ENCODE measurements at places on chromosomes 3 and 15.

DNA sequence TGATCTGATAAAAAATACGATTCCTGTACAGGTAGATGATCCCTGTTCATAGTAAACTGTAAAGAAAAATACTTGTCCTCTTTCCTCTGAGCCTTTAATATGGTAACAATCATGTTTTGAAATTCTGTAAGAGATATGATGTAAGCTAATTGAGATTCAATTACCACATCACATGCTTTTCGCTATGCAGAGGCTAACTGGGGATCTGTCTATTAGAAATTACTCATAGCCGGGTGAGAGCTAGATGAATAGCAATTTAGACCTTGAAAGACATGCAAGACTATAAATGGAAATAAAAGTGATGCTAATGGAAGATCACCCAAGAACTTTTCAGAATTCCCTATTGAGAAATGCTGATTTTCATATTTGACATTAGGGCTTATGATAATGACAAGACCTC, 579.9 kb upstream of the ZNF717 start:
- no peak for DNase-seq

- DNase-seq, result no peak
Observed at GRCh38 chr15:70976851-70977250, 84.2 kb downstream of the LRRC49 start.

DNA sequence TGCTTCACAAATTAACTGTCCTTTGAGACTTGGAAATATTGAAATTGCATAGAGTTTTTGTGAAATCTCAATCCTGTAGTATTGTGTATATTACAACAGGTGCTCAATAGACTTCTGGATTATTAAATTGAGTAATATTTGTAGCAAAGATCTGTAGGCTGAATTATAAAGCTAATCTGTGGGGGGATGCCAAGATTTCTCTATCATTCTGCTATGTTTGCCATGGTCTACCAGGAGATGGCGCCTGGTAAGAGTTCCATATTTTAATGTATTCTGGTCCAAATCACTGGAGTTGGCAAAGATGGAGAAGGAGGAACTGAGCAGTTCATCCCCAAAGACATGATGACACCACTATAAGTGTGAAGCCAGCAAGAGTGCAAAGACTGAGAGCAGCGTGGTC, 340.9 kb upstream of the TPRG1 start:
- DNase-seq, result no peak

- no peak for DNase-seq
Observed at GRCh38 chr3:101527906-101528305, 14.9 kb upstream of the SENP7 start.

DNA sequence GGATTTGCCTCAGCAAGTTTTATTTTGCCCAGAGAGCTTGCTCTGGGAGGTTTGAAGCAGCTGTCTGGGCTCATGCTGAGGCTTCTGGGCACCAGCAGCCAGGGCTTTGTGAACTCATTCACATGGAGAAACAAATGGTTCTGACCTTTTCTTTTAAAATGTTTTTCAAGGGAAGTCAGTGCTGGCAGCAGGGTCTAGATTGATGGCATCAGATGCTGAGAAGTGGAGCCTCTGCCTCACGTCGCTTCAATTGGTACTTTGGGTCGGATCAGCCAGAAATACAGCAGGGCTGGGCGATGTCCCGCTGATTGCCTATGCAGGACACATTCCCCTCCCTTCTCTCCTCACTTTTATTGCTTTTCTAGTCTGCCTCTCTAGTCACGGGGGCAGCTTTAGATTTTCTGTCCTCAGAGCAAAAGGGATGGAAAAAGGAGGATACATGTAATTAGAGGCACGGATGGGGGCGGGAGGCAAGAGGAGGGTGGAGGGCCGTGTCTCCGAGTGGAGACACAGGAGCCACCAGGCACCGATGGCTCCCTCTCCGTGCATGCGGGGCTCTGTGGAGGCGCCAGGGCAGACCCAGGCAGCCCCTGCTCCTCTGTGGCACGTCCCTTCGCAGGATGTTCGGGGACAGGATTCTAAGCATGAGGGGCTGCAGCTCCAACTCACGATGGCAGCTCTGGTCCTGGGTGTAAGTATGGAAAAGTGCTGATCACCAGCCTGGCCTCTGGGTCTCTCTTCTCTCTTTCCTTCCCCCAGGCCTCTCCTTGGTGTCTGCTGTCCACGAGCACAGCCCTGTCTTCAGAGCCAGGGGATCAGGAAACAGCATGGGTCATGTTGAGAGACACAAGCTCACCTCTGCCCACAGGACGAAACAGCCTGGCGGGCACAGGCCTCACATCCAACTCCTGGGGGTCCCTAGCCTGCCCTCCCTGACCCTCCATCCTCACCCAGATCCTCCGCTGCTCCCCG, 116.1 kb downstream of the FAM43A start:
- no peak for DNase-seq

All from activated CD8-positive, alpha-beta memory T cell treated with anti-CD3 and anti-CD28 coated beads for 4 hours (primary cell).